ENCODE measurements at places on chromosomes 11 and 22.
A peak's percentile ranks its signal among the peaks of the same experiment; 100 is the strongest.

- H3K36me3 ChIP-seq: no peaks in the 10 kb centered on the region
- peaks cover 11% of the 10 kb centered on the region for H3K27me3 ChIP-seq
Measured at GRCh38 chr11:2265396-2265795, 5.0 kb downstream of the ASCL2 start.

GRCh38 chr11:12205330-12205729 is 94.9 kb downstream of the MICAL2 start:
- peak overlapping the region; percentile 18 for H3K27ac ChIP-seq
- peaks cover 78% of the 10 kb centered on the region for H3K4me1 ChIP-seq
- H3K27me3 ChIP-seq: no peaks in the 10 kb centered on the region
- H3K36me3 ChIP-seq: peaks cover 73% of the 10 kb centered on the region

DNA sequence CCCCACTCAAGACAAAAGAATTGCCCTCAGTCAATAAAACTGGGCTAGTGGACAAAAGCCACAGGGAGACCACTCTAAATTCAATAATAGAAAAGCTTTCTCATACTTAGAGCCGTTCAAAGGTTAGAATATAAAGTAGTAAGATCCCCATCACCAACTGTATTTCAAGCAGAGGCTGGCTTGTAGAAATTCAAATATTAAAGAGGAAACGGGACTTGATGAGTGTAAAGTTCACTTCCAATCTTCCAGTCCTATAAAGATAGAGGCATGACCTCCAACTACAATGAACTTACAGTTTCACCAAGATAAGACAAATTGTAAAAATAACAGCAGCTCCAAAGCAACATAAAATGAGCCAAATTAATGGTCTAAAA is 70.4 kb downstream of the CCDC34 start:
- no peak overlapping the region for H3K27ac ChIP-seq
- no peak for DNase-seq
- H3K4me1 ChIP-seq: no peaks in the 10 kb centered on the region

DNA sequence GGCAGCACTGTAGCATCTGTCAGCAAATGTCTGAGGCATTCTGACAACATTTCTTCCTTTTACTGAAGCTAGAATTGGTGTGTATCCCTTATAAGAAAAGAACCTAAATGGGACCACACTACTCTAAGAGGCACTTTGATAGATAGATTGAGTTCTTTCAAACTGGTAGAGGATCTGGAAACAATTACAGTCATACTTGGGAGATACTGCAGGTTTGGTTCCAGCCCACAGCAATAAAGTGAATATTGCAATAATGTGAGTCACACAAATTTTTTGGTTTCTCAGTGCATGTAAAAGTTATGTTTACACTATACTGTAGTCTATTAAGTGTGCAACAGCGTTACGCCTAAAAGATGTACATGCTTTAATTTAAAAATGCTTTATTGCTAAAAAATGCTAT is 96.9 kb downstream of the SBF2 start:
- H3K27ac ChIP-seq: no peak overlapping the region
- H3K4me1 ChIP-seq: peaks cover 2% of the 10 kb centered on the region
- H3K4me3 ChIP-seq: no peak overlapping the region
- H3K27me3 ChIP-seq: no peaks in the 10 kb centered on the region

GRCh38 chr22:23825246-23825905 is 13.4 kb downstream of the DERL3 start:
- no peak overlapping the region for H3K4me3 ChIP-seq
- DNase-seq: no peak
- peaks cover 9% of the 10 kb centered on the region for H3K36me3 ChIP-seq
- H3K27ac ChIP-seq: peak overlapping the region; percentile 8
- peaks cover 4% of the 10 kb centered on the region for H3K4me1 ChIP-seq

DNA sequence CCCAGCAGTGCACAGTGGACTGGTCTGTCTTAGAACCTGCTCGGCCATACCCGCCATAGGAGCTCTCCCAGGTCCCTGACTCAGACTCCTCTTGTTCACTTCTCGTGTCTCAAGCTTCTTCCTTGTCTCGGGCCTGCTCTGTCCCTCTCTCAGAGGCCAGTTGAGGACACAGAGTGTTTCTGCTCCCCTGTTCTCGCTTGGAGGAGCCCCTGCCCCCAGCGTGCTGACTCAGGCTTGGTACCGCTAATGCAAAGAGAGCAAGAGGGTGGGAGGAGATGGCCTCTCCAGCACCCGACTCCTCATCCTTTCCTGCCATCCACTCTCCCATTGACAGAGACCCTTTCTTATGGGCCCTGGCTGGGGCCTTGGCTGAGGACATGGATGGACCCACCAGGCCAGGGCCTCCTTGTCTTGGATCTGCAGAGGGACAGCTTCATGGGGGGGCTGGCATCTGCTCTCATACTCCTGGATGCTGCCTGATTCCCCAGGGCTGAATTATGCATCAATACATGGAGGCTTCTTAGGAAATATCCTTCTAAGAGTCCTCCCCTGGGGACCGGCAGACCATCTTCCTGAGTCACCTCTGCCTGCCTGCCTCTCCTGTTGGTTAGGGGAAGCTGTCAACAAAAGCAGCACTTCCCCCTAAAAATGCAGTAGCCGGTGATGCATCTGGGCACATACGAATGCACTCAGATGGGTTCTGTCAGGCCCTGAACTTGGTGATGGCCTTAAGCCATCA is 15.9 kb downstream of the TSPAN18 start:
- H3K27ac ChIP-seq: no peak overlapping the region
- no peaks in the 10 kb centered on the region for H3K27me3 ChIP-seq
- H3K36me3 ChIP-seq: no peaks in the 10 kb centered on the region
- peaks cover 17% of the 10 kb centered on the region for H3K4me1 ChIP-seq
- DNase-seq: no peak

GRCh38 chr11:9861860-9862725 is 198.2 kb downstream of the SWAP70 start:
- H3K27ac ChIP-seq: no peak overlapping the region
- H3K27me3 ChIP-seq: no peaks in the 10 kb centered on the region
- H3K4me3 ChIP-seq: no peak overlapping the region
- H3K36me3 ChIP-seq: no peaks in the 10 kb centered on the region
- H3K4me1 ChIP-seq: peaks cover 41% of the 10 kb centered on the region
